ENCODE measurements at places on chromosomes 3 and 15. TPM values are rescaled to one million over a fixed set of nuclear protein-coding genes. Genes with fewer than 3 reads are reported as not detected.

PRR20G gene
- not detected for total RNA-seq

DNA sequence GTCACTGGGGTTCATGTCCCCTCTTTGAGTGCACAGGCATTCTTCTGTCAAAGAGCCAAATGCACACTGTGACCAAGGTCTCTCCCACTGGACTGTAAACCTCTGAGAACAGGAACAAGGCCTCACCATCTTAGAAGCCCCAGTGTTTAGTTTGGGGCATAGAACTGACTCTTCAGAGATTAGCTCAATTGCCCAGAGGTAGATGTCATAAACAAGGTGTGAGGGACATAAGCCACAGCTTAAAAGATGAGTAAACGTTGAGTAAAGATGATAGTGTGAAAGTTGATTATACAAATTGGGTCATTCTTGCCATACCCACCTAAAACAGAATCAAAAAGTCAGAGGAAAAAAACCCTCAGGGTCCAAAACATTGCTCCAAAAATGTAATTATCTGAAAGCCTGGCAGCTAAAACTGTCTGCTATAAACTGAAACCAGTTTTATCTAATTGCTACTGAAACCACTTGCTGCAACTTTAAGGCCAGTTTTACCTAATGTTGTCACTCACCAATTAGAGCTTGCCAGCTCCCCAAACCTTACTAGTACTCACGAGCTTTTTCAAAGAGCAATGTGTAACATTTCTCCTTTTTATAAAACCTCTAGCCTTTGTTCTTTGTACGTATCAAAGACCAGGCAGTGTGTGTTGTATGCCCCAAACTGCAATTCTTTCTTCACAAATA lies 415.2 kb downstream of the RAP2B start:
- no peak overlapping the region for H3K27ac ChIP-seq
- H3K36me3 ChIP-seq: no peaks in the 10 kb centered on the region
- H3K27me3 ChIP-seq: no peaks in the 10 kb centered on the region

DNA sequence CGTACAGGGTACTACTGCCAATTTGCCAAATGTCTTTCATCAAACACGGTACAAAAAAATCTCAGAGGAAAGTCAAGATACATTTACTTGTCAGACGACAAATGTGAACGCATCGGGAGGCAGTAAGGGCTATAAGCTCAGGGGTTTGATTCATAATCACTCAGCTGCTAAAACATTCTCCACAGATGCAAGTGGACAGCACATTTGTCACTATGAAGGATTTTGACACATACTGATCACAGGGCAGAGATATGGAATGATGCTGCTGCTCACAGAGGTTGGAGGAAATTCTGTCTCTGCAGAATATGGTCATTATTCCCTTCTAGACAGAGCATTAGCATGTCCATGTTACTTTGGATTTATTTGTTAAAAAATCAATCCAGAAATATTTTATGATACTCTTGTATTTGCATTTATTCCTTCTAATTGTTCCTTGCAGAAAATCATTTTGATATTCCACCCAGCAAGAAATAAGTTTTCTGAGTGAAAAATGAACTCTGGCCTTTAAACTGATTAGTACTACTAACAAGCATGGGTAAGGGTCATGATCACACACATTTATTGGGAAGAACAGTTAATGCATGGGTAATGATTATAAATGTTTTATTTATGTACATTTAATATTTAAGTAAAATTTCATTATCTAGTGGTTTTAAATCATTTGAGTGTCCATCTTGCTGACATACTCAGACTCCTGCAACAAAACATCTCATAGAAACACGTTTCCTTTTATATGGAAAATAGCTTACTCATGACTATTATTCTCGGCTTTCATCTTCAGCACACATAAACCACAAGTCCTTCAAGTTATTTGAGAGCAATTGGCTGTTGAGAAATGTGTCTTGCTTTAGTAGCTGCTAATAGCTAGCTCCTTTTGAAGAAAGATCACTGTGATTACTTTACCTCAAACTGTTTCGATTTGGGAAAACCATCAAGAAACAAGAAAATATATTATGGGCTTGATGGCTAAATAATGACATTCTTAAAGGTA lies 559.3 kb downstream of the MECOM start:
- no peaks in the 10 kb centered on the region for H3K36me3 ChIP-seq
- DNase-seq: no peak
- H3K27me3 ChIP-seq: no peaks in the 10 kb centered on the region
- H3K4me3 ChIP-seq: no peak overlapping the region
- no peak overlapping the region for H3K27ac ChIP-seq
- no peaks in the 10 kb centered on the region for H3K4me1 ChIP-seq

GRCh38 chr3:179969525-179969924 lies 67.2 kb downstream of the PEX5L start:
- no peak for DNase-seq
- H3K4me1 ChIP-seq: peaks cover 11% of the 10 kb centered on the region
- no peak overlapping the region for H3K27ac ChIP-seq
- no peak overlapping the region for H3K4me3 ChIP-seq
- no peaks in the 10 kb centered on the region for H3K36me3 ChIP-seq

DNA sequence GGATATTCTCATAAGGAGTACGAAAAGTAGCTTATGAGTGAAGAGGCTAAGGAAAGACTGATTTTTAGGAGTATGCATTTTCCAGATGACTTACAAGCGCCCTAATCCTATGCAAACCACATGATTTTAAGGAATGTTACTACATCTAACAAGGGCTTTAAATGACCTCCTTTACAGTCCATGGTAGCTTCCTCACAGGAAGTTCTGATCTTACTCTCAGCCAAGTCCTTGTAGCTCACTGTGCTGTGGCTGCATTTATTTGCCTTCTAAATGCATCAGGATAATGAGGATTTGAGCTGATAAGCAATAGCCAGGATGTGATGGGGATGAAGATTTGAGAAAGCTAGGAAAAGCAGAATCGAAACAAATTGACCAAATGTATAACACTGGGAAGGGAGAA lies 896.0 kb downstream of the MCTP2 start:
- H3K36me3 ChIP-seq: no peaks in the 10 kb centered on the region
- H3K4me1 ChIP-seq: peaks cover 38% of the 10 kb centered on the region
- no peak overlapping the region for H3K27ac ChIP-seq
- no peak for DNase-seq

DNA sequence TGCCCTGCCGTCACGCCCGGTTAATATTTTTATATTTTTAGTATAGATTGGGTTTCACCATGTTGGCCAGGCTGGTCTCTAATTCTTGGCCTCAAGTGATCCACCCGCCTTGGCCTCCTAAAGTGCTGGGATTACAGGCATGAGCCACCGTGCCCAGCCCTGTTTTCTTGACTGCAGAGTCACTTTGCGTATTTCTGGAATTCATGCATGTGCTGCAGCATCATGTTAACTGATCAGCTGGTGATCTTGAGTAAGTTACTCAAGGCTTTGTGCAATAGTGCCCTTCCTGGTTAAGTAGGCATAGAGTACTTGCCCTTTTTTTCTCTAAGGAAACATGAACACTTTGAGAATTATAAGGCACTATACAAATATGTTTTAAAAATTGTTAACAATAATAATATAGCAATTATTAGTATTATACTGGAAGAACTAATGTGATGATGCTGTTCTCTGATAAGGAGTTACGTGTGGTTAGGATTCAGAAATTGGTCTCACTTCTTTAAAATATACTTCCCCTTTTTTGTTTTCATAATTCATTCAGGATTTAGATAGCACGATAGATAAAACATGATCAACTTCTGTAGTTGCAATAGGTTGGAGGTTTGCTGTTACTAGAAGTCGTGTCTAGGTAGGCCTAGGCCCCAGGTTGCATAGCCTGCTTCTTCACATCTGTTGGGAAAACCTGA lies 33.6 kb downstream of the GPR171 start:
- H3K4me1 ChIP-seq: peaks cover 20% of the 10 kb centered on the region
- no peaks in the 10 kb centered on the region for H3K27me3 ChIP-seq
- no peak overlapping the region for H3K27ac ChIP-seq
- no peaks in the 10 kb centered on the region for H3K36me3 ChIP-seq

SH2D7 gene
- total RNA-seq: not detected

DNA sequence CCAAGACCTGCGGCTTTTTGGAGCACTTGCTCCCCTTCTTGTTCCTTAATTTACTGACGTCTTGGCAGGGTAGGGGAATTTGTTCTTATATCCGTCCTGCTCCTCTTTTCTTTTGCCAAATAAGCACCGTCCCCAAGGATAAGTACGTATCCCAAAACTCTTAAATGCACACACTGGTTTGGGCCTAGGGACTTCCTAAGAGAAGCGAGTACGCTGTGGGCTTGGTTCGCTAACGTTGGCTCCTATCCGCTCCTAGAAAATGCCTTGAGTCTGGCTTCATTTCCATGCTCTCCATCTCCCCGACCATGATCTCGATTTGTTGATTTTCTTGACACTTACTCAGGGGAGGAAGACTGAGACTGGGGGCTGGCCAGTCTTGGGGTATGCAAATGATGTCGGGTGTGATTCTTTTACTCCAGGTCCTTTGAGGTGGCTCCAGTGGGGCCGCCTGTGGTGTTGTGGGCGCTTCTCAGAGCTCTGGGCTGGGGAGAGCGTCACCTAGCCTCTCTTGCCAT lies 1.3 kb downstream of the MYRIP start:
- DNase-seq: no peak
- H3K36me3 ChIP-seq: no peaks in the 10 kb centered on the region
- H3K27me3 ChIP-seq: peaks cover 94% of the 10 kb centered on the region
- no peak overlapping the region for H3K27ac ChIP-seq
- H3K4me1 ChIP-seq: peaks cover 19% of the 10 kb centered on the region

DNA sequence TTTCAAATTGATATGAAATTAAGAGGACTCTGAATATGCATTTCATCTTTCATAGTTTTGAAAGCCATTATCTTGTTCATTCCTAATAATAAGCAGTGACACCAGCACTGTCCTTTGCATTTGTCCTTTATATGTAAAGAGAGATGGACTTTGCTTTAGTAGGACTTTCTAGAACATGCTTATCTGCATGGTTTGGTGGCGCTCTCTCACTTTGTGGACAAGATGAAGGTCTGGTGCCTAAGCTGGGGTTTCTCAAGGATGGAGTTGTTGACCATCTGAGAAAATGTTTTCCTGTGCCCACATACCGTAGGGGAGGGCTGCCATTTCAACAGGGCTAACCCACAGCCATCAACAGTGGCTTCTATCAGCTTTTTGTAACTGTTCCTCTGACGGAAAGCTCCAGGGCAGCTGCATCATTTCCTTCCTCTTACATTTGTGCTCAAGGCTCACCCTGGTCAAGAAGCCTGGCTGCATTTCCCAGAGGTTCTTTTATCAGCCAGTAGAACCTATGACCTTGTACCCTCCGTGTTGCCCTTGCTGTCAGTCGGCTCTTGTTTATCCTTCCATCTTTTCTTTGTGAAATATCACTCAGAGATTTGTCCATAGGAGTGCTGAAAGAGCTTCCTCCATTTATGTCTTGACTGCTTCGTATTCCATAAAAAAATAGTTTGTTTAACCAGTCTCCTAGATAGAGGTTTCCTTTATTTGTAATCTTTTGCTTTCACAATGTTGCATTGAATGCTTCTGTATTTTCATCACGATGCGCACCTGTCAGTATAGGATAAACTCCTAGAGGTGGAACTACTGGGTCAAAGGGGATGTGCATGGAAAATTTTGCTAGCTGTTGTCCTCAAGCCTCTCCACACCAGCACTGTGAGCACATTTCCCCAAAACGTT lies 44.6 kb downstream of the ABHD2 start:
- H3K36me3 ChIP-seq: no peaks in the 10 kb centered on the region
- no peak overlapping the region for H3K4me3 ChIP-seq
- no peak for DNase-seq

CCR2 gene
- total RNA-seq: not detected

ANKRD63 gene
- total RNA-seq: not detected

CKMT1A gene
- 4.9 TPM for total RNA-seq

ARL6IP5 gene
- total RNA-seq: 59.2 TPM

- no peak for DNase-seq
- H3K4me1 ChIP-seq: peaks cover 50% of the 10 kb centered on the region
- peaks cover 2% of the 10 kb centered on the region for H3K27me3 ChIP-seq
- H3K27ac ChIP-seq: peak overlapping the region; percentile 62
- H3K4me3 ChIP-seq: no peak overlapping the region
These were observed 28.3 kb upstream of the HHATL start for GRCh38 chr3:42730706-42731420.

DNA sequence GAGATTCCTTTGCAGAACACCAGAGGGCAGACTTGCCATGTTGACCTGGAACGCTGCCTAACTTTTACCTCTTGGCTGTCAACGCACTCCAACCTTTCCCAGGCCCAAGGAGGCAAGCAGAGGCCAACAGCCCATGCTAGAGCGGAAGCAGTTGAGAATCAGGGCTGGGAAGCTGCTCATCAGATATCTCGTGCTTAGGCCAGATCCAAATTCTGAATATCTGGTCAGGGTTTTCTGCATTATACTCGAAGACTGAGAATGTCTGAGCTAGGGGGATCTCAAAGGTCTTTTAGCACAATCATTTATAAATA lies 2.5 kb downstream of the XIRP1 start:
- H3K27ac ChIP-seq: no peak overlapping the region
- H3K4me1 ChIP-seq: peaks cover 7% of the 10 kb centered on the region
- no peaks in the 10 kb centered on the region for H3K27me3 ChIP-seq

CILP gene
- 0.14 TPM for total RNA-seq

- peaks cover 3% of the 10 kb centered on the region for H3K36me3 ChIP-seq
- H3K4me3 ChIP-seq: no peak overlapping the region
- no peaks in the 10 kb centered on the region for H3K4me1 ChIP-seq
These were observed 60.6 kb upstream of the STAC start for GRCh38 chr3:36319680-36320079.

BUB1B gene
- total RNA-seq: 96.6 TPM

DNA sequence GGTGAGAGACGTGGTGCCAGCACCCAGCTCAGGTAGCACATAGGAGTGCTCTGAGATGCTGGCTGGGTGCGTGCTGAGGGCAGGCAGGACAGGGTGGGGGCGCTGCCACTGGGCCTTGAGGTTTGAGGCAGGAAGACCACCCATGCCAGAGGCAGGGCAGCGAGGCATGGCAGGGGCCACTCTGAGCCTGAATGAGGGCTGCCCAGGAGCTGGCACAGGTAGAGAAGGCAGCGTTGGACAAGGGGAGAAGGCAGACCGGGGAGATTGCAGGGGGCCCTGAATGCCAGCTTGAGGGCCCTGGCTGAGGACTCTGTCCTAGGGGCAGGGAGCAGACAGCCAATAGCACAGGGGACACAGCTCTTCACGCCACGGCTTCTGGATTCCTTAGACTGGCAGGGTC lies 50.2 kb downstream of the ADAMTS7 start:
- no peak for DNase-seq
- peaks cover 14% of the 10 kb centered on the region for H3K4me1 ChIP-seq
- no peak overlapping the region for H3K27ac ChIP-seq
- H3K36me3 ChIP-seq: no peaks in the 10 kb centered on the region
- H3K27me3 ChIP-seq: no peaks in the 10 kb centered on the region

DNA sequence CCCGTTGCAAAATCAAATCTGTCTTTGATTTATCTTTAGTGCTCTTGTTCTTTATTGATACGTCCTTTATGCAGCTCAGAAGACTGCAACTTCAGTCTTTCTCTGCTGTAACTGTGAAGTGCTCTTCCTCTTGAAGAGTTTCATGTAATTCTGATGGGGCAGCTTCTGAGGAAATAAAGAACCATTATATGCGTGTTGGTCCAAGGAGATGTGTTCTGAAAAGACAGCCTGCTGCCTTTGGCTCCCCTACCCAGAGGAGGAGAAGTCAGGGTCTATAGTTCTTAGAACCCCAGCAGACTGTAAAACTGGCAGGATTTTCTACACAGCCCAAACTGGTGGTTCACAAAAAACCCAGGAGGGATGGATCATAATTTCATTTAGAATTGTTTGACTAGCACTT lies 22.4 kb upstream of the ABHD10 start:
- peaks cover 54% of the 10 kb centered on the region for H3K4me1 ChIP-seq
- peaks cover 9% of the 10 kb centered on the region for H3K36me3 ChIP-seq
- no peaks in the 10 kb centered on the region for H3K27me3 ChIP-seq
- no peak for DNase-seq
- peak overlapping the region; percentile 72 for H3K4me3 ChIP-seq
- peak overlapping the region; percentile 79 for H3K27ac ChIP-seq

GRCh38 chr3:192919901-192920300 lies 2.2 kb upstream of the MB21D2 start:
- H3K27ac ChIP-seq: no peak overlapping the region
- peaks cover 36% of the 10 kb centered on the region for H3K27me3 ChIP-seq
- H3K36me3 ChIP-seq: no peaks in the 10 kb centered on the region
- H3K4me1 ChIP-seq: peaks cover 24% of the 10 kb centered on the region

FMN1 gene
- 0.09 TPM for total RNA-seq

FBXL2 gene
- 8.8 TPM for total RNA-seq
